ENCODE measurements at places on chromosomes 7 and 10.

DNA sequence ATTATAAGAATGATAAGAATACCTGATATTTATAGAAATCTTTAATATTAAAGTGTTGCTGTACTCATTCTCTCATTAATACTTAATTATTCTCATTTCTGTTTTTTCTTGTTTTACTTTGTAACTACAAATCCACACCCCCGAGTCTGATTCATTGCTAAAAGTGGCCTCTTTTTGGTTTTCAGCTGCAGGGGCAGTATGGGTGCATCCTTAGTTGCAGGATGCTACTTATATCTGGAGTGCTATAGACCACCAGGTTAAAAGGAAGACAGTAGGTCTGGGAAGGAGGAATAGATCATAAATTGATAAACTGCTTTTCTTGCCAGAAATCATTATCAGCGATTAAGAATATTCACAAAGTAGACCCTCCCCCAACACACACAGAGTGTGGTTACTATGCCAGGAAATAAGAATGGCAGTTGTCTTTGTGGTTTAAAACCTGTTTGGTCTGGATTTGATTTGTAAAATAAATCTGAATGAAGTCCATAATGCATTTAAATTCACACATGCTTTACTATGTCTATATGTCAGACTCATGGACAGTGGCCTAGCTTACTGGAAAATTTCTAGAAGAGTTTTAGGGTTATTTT lies 96.5 kb downstream of the NRF1 start:
- no peak for DNase-seq

DNA sequence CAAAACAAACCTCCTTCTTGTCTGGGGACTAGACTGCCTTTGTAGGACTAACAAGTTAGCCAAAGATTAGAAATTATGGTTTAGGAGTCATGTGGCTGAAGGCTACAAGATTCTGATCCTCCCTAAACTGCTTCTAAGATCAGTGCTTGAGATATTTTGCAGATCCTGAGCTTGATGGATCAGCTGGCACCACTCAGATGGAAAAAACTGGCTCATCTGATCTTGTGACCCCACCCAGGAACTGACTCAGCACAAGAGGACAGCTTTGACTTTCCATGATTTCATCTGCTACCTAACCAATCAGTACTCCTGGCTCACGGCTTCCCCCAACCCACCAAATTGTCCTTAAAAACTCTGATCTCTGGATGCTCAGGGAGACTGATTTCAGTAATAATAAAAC lies 271.5 kb upstream of the TAC1 start:
- DNase-seq: no peak

DNA sequence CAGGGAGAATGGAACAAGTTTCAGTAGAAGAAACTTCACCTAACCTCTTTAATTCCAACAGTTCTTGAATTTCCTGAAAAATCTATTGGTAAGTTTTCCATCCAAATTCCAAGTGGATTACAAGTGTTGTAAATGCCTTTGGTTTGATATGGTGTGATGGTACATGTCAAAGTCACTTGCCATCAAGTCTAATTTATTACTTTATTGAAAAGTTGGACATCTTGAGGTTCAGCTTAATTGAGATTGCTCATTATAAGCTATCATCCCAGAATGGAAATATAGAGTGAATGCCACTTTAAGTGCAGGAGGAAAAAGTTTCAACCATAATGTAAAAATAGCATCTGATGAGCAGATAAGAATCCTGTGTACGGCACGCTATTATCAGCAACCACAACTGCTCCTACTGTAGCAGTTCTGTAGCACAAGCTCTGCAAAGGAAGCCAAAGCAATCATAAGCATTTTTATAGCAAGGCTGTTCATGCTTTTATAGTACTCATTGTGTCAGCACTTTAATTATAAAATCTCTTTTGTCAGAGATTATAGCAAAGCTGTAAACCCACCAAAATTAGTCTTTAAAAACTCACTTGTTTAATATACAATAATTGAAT lies 991.8 kb upstream of the PHF14 start:
- DNase-seq: no peak

- DNase-seq: no peak
Measured at GRCh38 chr7:41716691-41717090, 13.8 kb upstream of the INHBA start.

GRCh38 chr7:32158076-32158475 lies 87.9 kb upstream of the PDE1C start:
- DNase-seq: no peak

DNA sequence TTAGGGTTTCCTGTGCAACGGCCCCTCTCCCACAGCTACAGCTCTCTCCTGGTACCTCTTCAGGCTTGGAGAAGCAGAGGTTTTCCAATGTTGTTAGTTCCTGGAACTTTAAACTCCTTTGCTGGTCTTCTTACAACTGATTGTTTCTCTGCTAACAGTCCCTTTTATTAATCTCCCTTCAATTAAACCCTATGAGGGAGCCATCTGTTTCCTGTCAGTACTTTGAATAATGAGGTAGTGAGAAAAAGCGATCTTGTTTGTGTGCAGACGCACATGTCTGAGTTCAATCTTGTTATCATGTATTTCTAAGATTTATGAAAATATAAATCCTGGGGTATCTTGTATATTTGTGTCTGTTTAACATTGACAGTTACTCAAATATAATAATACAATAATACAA lies 102.4 kb downstream of the MDFIC start:
- no peak for DNase-seq

DNA sequence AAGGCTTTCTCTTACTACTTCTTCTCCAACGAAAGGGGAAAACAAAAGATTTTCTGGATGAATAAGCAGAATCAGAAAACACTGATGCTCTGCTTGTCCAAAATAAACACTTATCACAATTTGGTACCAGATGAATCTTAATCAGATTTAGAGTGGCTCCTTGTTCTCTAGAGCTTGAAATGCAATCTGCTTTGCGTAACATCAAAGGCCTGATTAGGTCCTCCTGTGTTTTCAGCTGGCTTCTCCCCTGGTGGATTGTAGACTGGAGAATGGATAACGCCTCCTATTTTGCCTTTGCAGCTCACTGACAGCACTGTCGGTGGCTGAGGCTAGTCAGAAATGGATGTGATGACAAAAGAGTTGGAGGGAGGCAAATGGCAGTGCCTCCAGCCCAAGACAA lies 91.2 kb downstream of the FAM13C start:
- no peak for DNase-seq

DNA sequence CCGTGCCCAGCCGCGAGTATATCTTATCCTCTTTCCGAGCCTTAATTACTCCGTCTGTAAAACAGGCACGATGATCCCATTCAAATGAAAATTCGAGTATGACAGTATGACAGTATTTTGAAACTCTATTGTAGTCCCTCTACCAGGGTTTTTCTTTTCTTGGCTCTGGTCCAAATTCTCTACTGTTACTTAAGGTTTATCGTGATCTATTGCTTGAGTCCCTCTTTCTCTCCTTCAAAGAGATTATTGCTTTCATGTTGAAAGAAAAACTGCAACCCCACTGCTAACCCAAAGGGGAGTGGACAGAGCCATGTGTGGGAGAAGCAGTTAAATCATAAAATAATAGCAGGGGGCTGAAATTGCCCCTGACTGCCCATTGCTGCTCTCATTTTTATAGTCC lies 1156.6 kb upstream of the AUTS2 start:
- no peak for DNase-seq

DNA sequence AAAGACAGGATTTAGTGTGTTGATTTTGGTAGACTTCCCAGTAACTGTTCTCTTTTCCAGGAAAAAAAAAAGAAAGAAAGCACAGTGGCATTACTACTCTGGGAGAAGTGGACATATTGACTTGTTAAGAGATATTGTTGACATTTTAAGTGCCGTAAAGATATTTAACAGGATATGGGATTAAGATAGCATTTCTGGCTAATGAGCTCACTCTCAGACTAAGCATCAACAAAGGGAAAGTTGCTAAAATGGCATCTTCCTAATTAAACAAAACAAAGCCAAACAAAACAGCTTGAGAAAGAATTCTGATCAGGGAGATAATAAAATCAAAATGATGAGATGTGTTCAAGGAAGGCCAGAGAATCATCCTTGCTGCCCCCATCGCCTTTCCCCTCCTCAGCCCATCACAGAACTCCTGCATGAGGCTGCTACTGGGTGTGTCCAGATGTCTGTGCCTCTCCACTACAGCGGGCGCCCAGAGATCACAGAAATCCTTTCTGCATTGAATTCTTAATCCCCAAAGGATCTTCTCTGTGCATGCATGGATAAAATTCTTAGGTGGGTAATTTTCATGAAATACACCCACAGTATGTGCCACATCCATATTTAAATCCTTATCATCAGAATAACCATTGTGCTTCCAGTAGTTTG lies 270.5 kb downstream of the POU6F2 start:
- DNase-seq: no peak

DNA sequence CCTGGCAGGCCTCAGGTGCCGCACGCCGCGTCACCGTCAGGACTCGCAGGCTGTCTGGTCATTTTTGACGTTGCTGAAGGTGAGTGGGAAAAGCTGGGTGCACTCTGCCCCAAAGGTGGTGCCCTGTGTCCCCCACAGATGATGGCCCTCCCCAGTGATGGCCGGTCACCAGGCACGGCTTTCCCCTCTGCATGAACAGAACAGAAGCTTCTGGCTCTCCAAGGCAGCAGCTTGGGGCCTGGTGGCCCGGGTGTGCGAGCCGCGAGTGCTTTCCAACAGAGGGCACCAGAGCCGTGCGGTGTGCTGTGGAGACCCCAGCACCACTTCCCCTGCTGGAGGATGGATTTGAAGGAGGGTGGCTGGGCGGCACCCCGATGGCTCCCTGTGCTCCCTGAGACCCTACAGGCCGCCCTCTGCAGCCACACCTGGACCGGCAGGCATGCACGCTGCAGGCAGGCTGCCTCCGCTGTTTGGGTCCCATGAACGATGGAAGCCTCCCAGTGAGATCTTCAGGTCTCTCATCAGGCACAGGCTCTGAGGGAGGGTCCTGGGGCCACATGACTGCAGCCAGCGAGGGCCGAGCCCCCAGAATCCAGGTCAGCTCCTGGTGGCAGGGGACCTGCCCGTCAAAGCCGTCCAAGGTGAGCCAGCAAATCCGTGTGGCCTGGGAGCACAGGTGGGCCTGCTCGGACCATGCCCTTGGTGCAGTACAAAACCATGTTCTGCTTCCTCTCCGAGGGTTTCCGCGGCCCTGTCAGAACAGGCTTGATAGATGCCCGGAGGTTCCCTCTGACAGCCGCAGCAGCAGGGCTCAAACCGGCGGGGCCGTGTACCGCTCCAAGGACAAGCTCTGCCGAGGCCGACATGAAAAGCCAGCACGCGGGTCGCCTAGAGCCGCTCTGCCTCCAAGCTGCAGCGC lies 195.4 kb downstream of the EBF3 start:
- no peak for DNase-seq

DNA sequence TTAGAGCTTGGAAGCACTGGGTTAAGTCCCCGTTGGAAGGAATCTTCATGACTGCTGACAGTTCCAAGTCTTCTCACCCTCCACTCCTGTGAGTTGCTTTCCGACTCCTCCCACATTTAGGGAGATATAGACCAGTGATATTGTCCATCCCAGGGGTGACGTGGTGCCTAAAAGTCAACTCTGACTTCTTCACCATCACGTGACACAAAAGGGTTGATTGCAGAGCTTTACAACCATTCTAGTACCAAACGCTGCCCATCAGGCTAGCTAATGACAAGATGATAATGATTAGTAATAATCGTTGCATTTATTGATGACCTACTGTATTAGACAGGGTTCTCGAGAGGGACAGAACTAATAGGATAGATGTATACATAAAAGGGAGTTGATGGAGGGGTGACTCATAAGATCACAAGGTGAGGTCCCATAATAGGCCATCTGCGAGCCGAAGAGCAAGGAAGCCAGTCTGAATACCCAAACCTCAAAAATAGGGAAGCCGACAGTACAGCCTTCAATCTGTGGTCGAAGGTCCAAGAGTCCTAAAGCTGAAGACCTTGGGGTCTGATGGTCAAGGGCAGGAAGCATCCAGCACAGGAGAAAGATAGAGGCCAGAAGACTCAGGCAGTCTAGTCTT lies 85.3 kb upstream of the CARD11 start:
- DNase-seq: no peak

- no peak for DNase-seq
Measured at GRCh38 chr7:117008886-117009531, 55.7 kb downstream of the ST7 start.

DNA sequence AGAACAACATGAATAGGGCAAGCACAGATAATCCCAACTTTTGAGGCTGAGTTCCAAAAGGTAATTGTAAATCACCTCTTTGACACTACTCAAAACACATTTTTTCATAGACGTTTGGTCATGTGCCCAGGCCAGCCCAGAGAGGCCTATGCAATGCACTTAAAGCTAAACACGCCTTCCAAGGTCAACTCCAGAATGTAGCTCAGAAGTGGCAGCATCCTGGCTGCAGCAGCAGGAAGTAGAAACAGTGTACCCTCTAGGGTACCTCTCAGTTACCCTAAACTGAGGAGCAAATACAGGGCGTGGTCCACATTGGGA lies 58.7 kb downstream of the OSBPL3 start:
- DNase-seq: no peak

DNA sequence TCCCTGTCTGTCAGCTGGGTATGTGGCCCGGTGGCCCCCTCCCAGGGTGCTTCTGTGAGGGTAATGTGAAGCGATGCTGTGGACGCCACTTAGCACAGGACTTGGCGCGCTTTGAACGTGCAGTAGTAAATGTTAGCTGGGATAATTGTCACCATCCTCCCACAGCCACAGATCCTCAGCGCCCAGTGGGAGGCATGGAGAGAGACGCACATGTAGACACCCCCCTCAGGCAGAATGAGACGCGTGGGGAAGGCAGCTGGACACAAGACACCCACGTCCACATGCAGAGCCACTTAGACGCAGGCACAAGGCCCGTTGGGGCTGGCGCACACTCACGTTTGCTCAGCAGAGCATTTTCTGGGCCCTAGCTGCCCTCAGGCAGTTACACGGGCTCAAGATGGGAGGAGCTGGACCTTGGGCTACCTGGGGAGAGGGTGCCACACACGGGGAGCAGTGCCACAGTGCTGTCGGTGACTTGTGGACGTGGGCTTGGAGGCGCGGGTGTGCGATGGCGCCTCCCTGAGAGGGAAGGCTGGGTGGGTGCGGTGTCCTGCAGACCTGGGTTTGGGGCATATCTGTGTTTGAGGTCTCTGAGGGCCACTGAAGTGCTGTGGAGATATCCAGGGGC lies 26.4 kb downstream of the ADCYAP1R1 start:
- DNase-seq: no peak

DNA sequence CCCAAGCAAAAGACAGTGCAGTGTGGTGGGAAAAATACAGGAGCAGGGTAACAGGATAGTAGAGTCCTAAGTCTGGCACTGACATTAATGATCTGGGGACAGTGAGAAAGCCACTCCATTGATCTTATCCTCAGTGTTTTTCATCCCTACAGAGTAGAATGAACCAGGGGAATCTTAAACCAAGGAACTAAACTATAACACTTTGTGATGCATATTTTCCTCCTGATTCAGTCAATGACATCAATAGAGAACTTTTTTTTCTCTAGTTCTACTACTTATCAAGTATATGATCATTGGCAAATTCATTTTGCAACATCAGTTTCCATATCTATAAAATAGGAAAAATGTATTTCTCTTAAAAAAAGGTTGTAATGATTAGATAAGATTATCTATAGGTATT lies 151.1 kb downstream of the TMEM26 start:
- DNase-seq: no peak

GRCh38 chr10:98472196-98472595 lies 25.5 kb upstream of the HPS1 start:
- no peak for DNase-seq

GRCh38 chr7:105682341-105683060 lies 101.2 kb upstream of the EFCAB10 start:
- DNase-seq: no peak

GRCh38 chr7:104973227-104973626 lies 40.8 kb upstream of the KMT2E start:
- no peak for DNase-seq

Measured in activated naive CD4-positive, alpha-beta T cell treated with Interleukin-2 at 50 U/mL for 16 hours (primary cell).